NCI-H69 (cell line): ENCODE measurements at places on chromosomes 1 and 21.
A peak's percentile ranks its signal among the peaks of the same experiment; 100 is the strongest.

DNA sequence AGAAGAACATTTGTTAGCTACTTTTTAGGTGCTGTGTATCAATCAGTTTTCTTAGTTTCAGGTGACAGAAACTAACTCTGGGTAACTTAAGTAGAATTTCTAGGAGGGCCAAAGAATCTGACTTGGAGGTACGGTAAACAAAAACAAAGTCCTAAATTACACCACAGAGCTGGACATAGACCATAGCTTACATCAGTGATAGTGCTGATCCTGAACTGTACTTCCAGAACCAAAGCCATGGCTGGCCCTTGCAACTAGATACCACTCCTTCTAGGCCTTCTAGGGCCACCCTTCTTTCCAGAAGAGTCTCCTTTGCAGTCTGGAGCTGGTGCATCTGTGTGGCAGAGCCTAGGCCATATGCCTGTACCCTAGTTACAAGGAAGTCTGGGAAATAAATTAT, 94.5 kb downstream of the OLFML2B start:
- no peak for DNase-seq

DNA sequence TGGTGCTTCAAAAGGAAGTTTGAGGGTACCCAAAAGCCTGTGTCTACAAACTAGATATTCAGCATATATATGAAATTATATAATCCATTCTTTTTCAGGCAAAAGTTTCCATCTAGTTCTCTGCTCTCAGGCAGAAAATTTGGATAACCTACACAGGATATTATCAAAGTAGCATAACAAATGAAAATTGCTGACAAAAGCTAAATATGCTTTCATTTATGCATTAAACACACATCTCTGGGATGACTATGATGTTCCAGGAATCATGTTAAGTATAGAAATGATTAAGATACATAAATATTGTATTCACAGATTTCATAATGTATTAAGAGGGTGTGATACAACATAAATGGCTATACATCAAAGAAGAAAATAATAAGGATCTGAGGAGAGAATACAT, 92.8 kb downstream of the LRRC53 start:
- DNase-seq = no peak

DNA sequence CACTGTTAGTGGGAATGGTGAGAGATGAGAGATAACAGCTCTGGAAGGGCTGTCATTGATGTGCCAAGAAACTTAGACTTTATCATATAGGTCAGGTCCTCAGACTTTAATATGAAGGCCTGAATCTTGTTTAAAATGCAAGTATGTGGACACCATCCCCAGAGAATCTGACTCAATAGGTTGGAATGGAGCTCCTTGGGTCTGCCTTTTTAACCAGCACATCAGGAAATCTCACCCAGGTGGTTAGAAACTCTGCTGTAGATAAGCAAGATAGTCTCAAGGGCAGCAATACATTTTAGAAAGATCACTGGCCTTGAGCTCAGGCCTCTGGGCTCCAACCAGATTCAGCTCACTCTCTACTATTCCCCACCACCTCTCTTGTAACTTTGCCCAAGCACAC, 180.4 kb downstream of the SLC44A5 start:
- no peak for DNase-seq

GRCh38 chr21:31556662-31557061, 102.8 kb upstream of the SOD1 start:
- peak; percentile 78 for DNase-seq

GRCh38 chr1:3084154-3084553, 15.2 kb downstream of the PRDM16 start:
- DNase-seq = no peak

DNA sequence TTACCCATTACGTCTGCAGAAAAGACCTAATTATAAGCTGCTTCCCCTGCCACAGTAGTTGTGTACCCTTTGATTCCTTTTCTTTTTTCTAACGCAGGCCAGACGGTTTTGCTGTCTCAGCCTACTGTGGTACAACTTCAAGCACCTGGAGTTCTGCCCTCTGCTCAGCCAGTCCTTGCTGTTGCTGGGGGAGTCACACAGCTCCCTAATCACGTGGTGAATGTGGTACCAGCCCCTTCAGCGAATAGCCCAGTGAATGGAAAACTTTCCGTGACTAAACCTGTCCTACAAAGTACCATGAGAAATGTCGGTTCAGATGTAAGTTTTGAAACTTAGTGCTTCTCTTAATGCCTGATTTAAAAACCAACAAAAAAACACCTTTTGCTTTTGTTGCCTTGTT, 35.8 kb downstream of the ATF6 start:
- peak; percentile 55 for DNase-seq

DNA sequence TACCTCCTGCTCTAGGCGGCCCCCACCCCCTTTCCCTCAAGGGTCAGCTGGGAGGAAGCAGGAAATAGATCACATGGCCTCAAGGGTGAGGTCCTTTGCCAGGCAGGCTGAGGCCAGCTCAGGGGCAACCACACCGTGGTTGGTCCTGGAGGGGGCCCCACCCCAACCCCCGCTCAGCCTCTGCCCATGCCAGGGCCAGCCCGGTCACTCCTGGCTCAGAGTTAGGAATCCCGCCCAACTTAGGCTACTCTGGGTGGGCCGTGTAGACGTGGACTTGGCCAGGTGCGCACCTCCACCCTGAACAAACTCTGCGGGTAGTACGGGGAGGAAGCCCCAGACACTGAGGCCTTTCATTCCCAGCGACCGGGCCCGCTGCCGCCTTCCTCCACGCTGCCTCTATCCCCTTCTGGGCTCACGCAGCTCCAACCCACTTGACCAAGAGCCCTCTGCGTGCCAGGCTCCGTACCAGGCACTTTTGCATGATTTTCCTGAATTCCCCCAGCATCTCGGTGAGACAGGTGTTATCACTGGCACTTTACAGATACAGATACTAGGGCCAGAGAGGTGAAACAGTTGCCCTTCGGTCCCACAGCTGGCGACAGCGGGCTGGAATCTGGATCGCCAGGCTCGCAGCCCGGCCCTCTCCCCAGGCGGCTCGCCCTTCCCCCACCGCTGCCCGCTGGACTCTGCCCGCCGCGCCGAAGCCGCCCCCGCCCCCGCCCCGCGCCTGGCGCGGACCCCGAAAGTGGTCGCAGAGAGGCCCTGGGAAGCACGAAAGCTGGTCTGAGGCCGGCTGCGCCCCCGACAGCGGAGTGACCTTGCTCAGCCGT, 769 bp downstream of the GALE start:
- peak; percentile 36 for DNase-seq

DNA sequence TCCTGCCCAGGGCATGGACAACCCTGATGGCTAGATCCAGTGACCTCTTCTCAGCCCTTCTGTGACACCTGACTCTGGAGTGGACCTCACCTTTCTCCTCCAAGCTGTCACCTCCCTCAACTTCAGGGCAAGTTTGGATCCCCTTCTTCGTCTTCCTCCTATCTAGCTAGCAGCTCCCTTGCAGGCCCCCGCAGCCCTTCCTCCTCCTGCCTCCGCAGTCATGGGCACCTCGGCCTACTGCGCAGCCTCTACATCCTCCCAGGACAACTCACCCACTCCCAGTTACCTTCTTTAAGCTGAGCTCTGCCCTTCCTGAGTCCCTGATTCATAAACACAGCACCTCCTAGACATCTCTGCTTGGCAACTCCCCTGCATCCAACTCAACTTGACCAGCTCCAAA, 61.3 kb upstream of the ID3 start:
- no peak for DNase-seq

DNA sequence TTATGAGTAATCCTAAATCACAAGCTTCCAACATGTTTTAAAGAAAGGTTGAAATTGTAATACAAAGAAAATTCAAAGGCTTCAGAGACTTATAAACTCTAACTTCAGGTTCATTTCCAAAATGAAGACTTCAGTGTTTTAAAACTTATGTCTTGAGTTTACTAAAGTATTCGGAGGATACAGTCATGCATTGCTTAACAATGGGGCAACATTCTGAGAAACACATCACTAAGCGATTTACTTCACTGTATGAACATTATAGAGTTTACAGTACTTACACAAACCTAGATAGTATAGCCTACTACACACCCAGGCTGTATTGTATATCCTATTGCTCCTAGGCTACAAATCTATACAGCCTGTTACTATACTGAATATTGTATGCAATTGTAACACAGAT, 38.3 kb downstream of the CEP170 start:
- DNase-seq = no peak

GRCh38 chr1:223776826-223777454, 64.6 kb downstream of the CAPN2 start:
- no peak for DNase-seq

DNA sequence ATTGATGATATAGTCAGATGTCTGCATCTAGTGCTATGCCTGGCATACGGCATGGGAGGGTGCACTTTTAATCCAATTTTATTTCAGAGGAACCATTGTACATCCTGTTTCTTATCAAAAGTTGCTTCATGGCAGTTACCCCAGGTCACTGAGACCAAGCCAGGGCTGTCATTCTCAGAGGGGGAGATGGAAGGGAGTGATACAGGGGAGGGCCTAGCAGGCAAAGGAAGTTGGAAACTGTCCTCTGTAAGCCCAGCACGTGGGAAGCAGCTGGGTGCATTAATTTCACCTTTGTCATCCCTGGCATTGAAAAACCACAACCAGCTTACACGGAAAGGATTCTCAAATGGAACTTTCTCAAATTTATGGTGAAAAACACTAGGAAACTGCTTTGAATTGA, 458.7 kb upstream of the ADAMTS5 start:
- DNase-seq = no peak

DNA sequence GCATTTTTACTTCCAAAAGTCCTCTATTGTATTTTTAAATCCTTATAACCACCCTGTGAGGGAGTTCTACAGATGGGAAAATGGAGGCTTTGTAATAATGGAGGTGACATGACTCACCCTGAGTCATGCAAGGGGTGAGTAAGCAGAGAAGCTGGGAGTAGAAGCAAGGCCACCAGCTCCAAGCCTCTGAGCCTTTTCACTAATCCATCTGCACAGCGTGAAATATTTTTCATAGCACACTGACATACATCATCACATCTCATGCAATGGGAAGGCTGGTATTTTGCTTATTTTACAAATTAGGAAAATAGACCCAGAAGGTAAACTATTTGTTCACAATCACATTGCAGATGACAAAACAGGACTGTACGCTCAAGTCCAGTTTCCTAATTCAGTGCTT, 96.9 kb downstream of the KCNH1 start:
- peak; percentile 15 for DNase-seq

DNA sequence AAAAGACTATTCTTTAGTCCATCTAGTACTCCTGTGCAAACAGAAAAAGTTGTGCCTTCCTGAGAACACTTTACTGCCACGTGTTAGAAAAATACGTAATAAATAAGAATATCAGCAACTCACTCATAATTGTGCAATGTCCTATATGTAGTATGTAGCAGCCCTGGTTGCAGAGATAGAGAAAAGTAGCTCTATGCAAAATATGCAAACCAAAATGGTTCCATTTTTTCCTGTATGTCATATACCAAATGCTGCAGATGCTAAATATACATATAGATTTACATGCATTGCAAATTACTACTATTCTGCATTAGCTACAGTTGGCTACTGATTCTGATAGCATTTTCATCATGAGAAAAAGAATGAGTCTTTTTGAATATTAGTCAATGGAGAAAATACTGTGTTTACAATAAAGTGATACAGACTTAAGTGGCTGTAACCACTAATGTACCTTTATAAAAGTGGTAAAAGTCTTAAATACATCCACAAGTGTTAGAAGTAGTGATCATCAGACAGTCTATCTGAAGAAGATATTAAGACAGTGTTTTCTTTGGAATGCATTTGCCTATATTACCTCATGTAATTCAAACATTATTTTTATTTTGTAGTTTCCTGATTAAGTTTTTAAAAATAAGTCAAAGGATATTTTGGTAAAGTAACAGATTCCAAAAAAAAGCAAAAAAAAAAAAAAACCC, 19.8 kb downstream of the NME7 start:
- no peak for DNase-seq

- DNase-seq = no peak
These were observed 176.5 kb upstream of the HOOK1 start for GRCh38 chr1:59638231-59638711.

DNA sequence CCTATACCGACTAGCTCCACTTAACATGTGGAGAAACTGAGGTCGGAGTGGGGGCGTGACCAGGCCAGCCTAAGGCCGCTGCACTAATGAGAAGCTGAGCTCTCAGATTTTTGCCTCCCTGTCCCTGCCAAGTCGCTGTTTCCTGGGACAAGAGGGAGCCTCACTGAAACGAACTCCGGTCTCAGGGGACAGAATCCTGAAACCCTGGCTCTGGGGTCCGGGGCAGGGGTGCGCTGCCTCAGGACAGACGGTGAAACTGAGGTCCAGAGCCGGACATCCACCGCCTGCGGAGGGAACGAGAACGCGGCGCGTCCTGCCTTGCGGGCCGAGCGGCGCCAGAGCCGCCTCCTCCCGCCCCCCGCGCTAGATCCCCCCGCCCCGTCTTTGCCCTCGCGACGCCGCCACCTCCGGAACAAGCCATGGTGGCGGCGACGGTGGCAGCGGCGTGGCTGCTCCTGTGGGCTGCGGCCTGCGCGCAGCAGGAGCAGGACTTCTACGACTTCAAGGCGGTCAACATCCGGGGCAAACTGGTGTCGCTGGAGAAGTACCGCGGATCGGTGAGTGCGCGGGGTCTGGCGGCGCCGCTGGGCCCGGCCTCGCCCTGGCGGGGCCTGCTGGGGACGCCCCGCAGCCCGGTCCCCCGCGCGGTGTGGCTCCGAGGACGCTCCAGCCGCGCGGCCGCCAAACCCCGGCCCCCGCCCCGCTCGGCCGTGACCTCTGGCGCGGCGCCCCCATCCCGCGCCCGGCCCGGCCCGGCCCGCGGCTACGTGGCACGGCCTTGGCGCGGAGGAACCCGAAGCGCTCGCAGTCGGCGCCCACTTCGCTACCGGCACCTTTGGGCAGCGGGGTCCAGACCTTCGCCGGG, at the start of gene GPX7:
Gene GPX7, plus strand, starts transcription at position 381 of the 865 bp plus-strand sequence. Its CDS starts 39 bp downstream, at position 420.
- DNase-seq = peak; percentile 65

GRCh38 chr1:36609241-36610027, 126.7 kb upstream of the CSF3R start:
- DNase-seq = peak; percentile 83

DNA sequence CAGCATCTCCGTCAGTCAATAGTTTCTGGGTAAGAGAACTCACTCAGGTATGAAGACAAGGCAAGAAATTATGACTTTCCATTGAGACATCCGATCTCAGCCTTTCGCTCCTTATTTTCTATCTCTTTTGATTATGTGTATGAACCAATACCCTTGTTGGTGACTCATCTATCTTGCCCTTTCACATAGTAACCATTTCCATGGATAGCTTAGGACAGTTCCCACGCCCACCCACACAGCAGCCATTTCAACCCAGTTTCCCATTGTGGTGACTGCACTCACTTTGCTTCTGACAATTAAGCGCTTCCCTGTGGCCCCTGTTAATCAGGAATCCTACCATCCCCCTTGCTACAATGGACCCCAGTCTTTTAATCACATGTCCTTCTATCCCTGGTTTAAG, 210.6 kb upstream of the ADGRL2 start:
- DNase-seq = no peak
